Left hindlimb (tissue), 1 donor: ENCODE measurements at places on chromosomes 11 and 22.

DNA sequence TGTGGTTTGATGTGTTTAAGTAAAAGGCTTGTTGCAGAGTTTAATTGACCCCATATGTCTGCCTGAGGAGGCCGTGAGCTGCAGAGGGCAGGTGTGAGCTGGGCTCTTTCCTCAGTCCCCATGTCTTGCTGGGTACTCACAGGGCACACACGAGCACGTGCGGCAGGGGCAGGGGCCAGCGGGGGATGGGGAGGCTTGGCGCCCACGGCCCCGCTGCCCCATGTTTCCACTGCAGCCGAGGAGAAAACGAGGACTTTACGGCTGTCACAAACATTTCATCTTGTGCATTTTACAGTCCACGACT, 24.7 kb upstream of the CCDC188 start:
- no peak for DNase-seq

- DNase-seq: no peak
These were observed 720 bp downstream of the FAM118A start for GRCh38 chr22:45310331-45310976.

DNA sequence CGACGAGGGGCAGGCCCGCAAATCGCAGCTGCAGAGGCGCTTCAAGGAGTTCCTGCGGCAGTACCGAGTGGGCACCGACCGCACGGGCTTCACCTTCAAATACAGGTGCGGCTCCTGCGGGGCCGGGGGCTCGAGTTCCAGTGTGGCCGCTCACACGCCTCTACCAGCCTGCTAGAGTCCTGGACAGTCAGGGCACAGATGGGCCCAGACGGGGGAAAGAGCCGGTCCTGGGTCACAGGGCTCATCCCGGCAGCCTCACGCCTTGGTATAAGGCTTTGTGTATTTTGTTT, 506 bp downstream of the MCM5 start:
- DNase-seq: no peak

- DNase-seq: no peak
These were observed 72.4 kb upstream of the NUP50 start for GRCh38 chr22:45091254-45091854.

- no peak for DNase-seq
These were observed 385.6 kb downstream of the DCDC1 start for GRCh38 chr11:30983776-30984441.

- no peak for DNase-seq
These were observed 38.7 kb downstream of the NARS2 start for GRCh38 chr11:78535920-78536319.

DNA sequence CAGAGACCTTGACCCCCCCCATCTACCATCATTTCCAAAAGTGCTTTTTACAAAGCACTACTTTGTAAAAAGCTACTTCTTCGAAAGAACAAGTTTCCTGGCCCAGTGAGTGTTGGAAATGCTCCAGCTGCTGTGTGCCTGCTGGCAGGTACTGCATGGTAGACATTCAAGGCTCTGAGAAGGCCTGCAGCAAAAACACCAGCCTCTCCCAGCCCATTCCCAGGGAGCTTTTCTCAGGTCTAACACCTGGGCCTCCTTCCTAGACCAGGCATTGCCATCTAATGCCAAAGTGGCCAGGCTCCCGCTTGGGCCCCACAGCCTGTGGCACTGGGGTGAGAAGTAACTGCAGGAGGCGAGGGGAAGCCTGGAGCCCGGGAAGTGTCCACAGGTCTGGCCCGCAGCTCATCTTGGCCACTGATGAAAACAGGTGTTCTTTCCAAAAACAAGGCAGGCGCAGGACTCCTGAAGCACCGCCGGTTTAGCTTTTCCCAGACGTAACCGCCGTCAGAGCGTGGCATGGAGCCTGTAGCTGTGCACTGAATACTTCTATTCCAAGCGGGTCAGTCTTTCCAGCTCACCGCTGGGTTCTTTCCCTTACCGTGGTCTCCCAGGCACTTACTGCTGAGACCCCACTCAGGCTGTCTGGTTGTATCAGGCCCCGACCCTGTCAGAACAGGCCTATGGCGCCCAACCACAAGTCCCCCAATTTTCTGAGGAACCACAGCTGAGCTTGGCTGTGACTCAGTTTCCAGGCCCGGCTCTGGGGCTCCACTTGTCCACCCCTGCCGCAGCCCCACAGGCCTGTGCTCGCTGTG, 1.2 kb upstream of the TCIRG1 start:
- no peak for DNase-seq

- DNase-seq: no peak
These were observed 234.4 kb upstream of the E2F8 start for GRCh38 chr11:19474954-19475721.

DNA sequence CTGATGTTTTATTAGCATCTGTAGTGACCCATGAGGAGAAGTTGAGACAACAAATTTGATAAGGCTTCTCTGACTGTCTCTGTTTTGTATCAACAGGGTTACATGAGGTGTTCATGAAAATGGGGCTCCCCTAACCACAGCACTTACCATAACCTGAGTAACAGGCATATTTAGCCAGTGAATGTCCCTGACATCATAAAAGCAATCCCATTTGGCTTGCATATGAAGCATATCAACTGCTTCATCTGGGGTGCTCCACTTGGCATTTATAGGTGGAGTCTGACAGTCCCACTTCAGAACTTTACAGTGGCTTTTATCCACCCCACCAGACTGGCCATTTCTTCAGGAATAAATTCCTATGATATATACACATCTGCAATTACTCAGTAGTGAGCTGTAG, 257.6 kb downstream of the LUZP2 start:
- no peak for DNase-seq

- DNase-seq: no peak
These were observed 940 bp upstream of the C11orf91 start for GRCh38 chr11:33701302-33702230.

DNA sequence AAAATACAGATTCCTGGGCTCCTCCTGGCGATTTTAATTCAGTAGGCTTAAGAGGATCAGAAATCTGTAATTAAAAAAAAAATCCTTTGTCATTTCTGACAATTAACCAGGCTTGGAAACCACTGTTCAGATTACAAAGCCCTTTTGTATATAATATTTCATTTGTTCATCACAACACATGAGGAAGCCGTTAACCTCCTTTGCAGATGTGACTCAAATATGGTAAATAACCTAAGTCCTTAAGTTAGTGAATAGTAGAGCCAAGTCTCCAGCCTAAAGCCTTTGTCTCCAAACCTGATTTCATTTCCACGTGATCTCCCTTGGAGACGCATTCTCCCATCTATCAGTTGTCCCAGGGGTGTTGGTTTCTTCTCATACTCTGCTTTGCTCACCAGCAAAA, 67.6 kb downstream of the UBASH3B start:
- DNase-seq: no peak

DNA sequence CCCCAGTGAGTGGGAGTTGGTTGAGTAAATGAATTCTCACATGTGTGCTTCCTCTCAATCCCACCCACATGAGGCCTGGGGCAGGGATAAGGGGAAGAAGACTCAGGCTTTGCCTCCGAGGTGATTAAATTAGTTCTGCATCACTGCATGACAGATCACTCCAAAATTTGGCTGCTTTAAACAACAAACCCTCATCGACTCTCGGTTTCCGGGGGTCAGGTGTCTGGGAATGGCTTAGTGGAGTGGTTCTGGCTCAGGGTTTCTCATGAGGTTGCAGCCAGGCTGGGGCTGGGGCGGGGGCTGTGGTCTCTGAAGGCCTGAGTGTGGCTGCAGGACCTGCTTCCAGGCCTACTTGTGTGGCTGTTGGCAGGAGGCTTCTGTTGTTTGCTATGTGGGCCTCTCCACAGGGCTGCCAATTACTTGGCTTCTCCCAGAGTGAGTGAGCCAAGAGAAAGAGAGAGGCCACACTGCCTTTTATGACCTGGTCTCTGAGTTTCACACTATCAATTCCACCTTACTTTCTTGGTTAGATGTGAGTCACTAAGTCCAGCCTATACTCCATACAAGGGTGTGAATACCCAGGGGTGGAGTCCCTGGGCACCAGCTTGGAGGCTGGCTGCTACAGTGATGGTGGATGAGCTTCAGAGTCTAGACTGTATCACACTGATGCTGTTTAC, 15.9 kb downstream of the MOGAT2 start:
- peak; percentile 39 for DNase-seq

DNA sequence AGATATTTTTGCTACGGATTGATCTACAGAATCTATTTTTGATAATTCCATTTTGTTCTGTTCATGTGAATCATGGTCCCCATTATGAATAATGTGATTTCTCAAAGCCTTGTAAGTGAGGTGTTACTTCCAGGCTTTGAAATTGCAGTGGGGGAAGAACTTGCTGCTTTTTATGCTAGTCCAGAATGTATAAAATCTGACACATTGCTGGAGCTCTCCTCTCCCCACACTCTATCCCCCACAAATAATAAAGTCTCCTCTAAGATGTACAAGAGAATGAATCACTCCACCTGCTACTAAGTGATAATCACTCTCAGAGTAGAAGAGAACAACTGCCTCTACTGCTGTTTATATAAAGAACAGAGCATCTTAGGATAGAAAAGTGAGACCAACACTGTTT, 5.9 kb upstream of the RAB6A start:
- DNase-seq: no peak

GRCh38 chr11:18934195-18934814, 4.9 kb downstream of the MRGPRX1 start:
- peak; percentile 42 for DNase-seq

DNA sequence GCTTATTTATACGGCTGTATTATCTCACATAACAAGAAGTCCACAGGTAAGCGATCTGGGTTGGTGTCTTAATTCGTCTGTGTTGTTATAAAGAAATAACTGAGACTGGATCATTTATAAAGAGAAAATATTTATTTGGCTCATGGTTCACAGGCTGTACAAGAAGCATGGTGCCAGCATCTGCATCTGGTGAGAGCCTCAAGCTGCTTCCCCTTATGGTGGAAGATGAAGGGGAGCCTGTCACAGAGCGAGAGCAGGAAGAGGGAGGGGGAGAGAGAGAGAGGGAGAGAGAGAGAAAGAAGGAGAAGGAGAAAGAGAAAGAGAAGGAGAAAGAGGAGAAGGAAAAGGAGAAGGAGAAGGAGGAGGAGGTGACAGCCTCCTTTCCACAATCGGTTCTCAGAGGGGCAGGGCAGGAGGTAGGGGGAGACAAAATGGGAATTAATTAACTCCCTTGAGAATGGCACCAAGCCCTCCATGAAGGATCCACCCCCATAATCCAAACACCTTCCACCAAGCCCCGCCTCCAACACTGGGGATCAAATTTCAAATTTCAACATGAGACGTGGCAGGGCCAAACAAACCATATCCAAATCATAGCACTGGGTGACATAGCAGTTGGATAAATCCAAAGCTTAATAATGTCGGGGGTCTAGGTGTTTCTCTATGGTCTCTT, 15.0 kb upstream of the TRIM44 start:
- DNase-seq: no peak

GRCh38 chr11:69227271-69227670, 66.7 kb upstream of the MYEOV start:
- DNase-seq: no peak

DNA sequence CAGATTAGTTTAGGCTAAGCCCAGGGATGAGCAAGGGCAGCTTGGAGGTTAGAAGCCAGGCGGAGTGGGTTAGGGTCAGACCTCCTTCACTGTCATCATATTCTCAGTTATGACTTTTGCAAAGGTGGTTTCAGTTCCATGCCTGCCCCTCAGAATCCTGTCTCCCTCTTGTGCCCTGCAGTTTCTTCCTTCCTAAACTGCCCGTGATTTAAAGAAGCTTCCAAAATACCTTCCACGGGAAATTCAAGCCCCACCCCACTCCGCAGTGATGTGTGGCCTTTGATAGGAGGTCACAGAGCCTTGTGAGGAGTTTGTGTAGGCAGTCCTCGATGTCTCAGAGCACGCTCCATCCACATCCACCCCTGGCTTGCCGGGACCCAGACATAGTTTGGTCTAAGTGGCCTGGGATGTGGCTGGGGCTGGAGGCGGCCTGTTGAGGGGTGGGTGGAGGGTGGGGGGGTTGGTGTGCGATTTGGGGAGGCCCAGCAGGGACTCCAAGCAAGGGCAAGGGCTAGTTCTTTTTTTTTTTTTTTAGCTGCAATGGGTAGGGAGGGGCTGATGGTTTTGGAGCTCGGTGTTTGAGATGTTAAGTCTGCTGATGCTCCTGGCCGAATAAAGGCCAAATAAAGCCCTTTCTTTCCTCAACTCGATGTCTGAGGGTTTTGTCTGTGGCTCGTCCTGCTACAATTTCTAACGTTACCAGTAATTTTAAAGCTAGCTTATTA, 1.6 kb upstream of the IFITM1 start:
- no peak for DNase-seq

GRCh38 chr11:35579557-35580396, 38.5 kb upstream of the FJX1 start:
- DNase-seq: no peak

DNA sequence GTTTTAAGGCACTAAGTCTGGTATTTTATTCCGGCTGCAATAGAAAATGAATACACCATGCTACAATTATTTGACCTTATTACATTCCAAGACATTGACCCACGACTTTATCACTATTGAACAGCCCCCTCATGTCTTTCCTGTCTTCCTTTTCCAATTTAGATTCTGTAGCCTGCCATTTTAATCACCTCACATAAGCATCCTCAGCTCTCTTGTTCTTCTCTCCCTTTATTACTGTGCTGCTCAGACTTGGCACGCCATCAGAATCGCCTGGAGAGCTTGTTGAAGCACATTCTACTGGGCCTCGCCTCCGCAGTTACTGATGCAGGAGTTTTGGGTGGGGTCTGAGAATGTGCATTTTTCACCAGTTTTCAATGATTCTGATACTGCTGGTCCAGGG, 38.7 kb upstream of the SWAP70 start:
- DNase-seq: no peak

DNA sequence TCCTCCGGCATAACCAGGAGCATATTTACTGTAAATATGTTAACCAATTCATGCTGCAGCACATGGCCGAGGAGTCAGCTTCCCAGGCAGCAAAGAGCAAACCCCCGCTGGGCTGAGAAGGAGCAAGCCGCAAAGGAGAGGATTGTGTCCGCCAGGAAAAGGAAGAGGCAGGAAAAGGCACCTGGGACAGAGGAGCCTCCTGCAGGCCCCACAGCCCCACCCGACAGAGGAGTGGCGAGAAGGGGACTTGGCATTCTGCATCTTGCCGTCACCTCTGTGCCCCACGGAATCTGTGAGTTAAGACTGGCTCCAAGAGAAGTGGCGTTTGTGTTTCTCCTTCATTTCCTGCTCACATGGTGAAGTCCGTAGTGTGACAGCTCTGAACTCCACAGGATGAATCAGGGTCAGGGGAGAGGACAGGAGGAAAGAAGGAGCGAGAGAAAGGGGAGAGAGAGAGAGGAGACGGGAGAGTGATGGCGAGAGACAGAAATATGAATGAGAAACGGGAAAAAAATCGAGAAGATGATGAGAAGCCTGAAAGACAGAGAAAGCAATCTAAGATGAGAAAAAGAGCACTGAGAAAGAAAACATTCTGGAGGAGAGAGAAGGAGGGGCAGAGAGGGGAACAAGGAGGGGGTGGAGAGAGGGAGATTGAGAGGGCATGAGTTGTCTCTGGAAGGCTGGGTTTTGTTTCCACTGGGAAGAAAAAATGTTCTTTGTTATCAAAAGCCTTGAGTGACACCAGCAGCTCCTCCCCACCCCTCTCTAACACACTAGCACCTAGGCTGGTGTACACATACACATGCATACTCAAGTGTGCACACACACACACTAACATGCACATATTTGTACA, 489.6 kb downstream of the MN1 start:
- DNase-seq: no peak
